HAP-1 (cell line): ENCODE measurements at places on chromosomes 6 and 20.

DNA sequence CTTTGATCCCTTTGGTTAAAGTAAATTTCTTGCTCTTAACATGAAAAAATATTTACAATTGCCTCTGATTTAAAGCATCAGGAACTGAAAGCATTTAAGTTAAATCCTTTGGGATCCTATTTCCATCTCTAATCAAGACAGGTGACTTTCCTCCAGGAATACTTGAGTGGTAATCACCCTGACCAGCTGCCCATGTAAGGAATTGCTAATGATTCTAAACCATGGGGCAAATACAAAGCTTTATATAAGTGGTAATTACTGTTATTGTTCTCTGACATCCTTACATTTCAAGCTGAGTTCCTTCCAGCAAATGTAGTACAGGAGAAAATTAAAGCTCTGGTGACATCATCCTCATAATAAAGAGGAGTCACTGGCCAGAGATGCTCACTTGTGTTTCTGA lies 100.6 kb downstream of the CRYBG1 start:
- DNase-seq: no peak

DNA sequence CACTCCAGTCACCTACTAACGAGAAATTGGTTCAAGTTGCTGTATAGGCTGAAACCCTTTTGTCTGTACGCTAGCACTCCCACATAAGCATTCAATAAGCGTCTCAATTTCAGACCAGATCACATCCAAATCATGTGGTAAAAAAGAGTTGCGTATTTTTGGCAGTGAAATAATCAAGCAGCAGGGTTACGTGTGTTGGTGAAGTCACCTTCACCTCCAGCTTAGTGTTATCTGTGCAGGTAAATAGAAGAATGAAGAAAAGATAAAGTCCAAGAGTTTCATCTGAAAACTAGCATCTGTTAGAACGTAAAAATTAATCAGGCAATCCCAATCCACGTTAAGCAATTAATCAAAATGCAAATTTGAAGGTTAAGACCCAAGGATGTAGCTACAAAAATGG lies 11.3 kb downstream of the SSR1 start:
- DNase-seq: no peak

GRCh38 chr6:42407379-42407778 lies 44.3 kb downstream of the TRERF1 start:
- no peak for DNase-seq

DNA sequence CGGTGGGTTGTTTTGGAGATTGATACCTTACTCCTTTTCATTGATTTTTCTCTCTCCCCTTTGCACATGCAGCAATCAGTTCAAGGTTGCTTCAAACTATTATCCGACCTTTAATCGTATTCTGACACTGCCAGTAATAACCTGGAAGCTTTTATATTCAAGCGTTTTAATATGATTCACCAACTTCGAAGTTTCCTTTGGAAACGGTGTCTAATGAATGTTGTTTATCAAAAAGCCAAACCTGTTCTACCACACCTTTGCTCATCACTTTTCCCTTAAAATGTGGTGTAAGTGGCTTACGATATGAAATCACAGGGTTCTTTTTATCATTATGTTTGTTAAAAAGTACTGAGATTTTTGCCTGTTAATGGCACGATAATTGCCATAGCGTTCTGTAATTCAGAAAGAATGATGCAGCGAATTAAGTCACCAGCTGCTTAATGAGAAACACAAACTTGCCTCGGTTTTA lies 660 bp downstream of the STXBP5 start:
- no peak for DNase-seq
